Fibroblast of skin of right quadriceps (primary cell): ENCODE measurements at places on chromosomes 7 and 10.

DNA sequence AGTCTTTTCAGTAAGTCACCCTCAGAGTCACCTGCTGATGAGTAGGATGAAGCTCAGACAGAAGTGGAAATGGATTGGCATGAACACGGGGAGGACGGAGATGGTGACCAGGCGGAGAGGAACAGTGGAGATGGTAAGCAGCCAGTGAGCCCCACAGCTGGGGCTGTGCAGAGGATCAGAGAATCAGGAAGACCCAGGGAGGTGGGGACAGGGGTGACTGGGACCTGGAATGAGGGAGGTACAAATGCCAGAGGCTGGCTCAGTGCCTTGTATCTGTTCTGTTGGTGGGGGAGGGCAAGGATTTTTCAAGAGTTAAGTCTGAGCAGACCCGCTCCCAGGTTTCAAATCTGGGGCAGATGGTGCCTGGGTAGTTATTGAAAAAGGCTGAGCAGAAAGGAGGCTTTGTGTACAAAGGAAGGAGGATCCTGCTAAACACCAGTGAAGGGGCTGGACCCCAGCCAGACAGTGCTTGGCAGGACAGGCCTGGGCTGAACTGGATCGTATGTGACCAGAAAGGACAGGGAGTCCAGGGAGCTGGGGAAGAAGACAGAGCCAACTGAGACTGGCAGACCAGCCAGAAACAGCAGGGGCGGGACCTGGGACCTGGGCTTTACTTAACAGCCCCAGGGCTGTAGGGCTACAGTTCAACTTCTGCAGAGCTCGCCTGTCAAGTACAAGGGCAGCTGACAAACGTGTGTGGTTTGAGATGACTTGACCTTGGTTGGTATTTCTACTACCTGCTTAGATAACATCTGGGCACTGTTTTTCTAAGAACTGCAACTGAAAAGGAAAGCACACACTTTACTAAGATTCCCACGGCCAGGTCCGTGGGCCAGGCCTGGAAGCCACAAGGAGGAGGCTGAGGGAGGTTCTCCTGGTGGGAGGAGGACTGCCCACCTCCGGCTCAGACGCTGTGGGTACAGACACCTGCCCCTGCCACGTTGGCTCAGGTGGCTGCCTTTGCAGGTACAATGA is 13.2 kb upstream of the FRMPD2 start:
- no peak for DNase-seq

DNA sequence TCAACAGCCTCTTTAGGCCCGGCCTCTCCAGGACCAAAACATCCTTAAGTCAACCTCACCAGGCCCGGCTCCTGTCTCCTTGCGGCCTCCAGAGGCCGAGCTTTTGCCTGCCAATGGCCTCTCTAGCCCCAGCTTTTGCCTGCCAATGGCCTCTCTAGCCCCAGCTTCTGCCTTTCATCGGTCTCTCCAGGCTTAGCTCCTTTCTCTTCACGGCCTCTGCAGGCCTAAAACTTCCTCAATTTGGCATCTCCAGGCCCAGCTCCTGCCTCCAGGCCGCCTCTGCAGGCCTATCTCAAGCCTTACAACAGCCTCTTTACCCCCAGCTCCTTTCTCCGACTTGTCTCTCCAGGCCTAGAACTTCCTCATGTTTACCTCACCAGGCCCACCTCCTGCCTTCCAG is 15.7 kb upstream of the TMEM248 start:
- no peak for DNase-seq

DNA sequence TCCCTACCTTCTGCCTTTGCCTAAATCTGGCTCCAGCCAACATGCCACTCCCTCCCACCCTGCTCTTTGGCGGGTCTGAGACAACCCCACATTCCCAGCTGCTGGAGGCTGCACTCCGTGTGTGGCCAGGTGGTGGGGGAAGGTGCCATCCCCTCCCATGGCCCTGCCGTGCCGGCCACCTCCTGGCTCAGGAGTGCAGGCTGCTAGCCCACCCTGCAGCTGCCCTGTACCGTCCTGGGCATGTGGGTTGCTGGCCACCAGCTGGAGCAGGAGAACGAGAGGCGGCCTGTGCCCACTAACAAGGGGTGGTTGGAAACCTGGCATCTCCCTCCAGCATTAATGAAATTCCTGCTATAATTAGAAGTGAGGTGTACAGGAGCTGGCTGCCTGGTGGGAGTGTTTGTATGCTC is 97.6 kb downstream of the ZMIZ1 start:
- DNase-seq: no peak

DNA sequence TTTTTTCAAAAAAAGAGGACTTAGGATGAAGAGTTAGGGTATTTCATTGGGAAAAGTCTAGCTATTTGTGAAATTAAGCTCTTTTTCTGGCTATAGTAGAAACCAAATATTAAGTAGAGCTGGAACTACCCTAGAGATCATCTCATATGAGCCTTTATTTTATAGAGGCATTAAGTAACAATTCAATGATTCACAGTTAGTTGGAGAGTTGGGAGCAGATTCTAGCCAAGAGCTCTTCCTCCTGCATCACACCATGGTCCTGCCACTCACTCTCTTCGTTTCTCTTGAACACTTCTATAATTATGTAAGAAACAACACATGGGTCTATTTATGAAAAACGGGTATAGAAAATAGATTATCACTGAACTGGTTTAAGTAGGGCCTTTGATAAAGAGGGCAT is 76.1 kb upstream of the ANK3 start:
- peak; percentile 47 for DNase-seq

GRCh38 chr10:105288026-105288425 is 646.9 kb downstream of the SORCS3 start:
- DNase-seq: no peak

GRCh38 chr7:29626730-29627129 is 63.1 kb downstream of the PRR15 start:
- no peak for DNase-seq

- no peak for DNase-seq
Measured at GRCh38 chr7:27940341-27940740, 200.4 kb downstream of the TAX1BP1 start.

DNA sequence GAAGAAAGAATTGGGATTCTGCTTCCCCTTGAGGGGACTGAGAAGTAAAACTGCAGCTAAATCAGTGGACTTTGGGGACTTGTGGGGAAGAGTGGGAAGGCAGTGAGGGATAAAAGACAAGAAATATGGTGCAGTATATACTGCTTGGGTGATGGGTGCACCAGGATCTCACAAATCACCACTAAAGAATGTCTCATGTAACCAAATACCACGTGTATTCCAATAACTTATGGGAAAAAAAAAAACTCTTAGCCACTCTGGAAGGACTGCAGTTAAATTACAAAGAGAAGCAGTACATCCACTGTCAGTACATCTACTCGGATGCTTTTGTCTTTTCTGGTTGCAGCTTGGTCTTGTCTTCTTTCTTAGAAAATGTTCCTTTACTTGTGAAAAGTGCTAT is 27.4 kb upstream of the GOT1 start:
- peak; percentile 51 for DNase-seq

DNA sequence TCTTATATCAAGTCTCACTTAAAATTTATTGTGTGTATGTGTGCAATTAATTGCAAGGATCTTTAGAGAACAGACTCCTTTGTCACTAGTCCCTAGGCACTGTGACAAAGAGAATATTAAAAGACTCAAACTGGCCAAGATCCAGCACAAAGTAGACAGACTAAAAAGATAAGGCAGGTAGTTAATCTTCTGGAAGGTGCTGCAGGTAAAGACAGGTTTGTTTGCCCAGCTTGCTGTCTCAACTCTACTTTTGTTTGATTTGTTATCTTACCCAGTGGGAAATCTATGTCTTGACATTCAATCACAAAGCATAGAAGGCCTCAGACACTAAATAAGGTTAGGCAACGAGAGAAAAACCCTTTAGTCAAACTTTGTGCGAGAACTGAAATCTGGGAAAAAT is 807.9 kb upstream of the LRRN3 start:
- DNase-seq: no peak

DNA sequence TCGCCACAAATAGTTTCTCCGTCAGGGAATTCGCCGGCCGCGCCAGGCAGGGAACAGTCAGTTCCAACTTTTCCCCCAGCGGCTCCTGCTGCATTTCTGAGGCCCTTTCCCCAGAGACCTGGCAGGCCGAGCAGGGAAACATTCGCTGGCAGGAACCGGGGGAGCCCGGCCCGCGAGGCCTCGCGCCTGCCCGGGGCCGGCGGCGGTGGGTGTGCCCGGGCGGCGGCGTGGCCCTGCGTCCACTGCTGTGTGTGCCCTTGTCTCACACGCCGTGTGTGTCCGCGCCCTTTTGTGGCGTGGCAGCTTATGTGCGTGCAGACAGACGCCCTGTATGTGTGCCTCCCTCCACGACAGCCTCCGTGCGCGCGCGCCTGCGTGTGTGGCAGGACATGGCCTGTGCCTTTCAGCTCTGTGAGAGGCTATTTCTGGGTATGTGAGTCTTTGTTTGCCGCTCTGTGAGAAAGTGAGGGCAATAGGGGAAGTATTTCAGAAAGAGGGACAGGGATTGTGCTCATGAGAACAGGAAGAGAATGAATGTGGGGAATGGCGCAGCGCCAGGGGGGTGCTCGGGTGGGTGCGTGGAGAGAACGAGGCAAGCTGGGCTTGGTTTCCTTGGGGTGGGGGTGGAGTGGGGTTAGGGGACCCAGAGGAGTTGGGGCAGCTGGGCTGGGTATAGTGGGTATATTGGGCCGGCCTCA is 689 bp upstream of the SMARCD3 start:
- DNase-seq: peak; percentile 58

- DNase-seq: no peak
Measured at GRCh38 chr10:3714967-3715366, 70.0 kb downstream of the KLF6 start.

GRCh38 chr7:139131601-139132041 is 22.1 kb upstream of the ZC3HAV1 start:
- no peak for DNase-seq

- no peak for DNase-seq
Measured at GRCh38 chr7:96244244-96244991, 77.5 kb downstream of the SLC25A13 start.

DNA sequence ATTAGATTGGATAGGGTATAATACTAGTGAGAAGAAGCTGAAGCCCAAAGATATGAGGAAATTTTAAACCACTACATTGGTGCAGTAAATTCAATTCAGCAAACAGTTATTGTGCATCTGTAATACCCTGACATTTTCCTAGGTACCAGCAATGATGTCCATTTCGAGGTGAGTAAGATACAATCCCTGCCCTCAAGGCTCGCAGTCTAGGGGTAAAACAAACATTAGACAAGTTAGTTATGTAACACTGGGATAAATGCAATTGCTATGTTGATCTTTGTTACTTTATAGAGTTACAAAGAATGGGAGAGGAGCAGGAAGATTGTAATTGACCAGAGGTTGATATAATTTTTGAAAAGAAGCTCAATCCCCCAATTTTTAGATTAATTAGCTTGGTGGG is 168.1 kb downstream of the PRKG1 start:
- no peak for DNase-seq

GRCh38 chr10:21199501-21199900 is 302.4 kb upstream of the NEBL start:
- DNase-seq: no peak

GRCh38 chr10:6071181-6072175 is 9.3 kb upstream of the IL2RA start:
- DNase-seq: no peak

DNA sequence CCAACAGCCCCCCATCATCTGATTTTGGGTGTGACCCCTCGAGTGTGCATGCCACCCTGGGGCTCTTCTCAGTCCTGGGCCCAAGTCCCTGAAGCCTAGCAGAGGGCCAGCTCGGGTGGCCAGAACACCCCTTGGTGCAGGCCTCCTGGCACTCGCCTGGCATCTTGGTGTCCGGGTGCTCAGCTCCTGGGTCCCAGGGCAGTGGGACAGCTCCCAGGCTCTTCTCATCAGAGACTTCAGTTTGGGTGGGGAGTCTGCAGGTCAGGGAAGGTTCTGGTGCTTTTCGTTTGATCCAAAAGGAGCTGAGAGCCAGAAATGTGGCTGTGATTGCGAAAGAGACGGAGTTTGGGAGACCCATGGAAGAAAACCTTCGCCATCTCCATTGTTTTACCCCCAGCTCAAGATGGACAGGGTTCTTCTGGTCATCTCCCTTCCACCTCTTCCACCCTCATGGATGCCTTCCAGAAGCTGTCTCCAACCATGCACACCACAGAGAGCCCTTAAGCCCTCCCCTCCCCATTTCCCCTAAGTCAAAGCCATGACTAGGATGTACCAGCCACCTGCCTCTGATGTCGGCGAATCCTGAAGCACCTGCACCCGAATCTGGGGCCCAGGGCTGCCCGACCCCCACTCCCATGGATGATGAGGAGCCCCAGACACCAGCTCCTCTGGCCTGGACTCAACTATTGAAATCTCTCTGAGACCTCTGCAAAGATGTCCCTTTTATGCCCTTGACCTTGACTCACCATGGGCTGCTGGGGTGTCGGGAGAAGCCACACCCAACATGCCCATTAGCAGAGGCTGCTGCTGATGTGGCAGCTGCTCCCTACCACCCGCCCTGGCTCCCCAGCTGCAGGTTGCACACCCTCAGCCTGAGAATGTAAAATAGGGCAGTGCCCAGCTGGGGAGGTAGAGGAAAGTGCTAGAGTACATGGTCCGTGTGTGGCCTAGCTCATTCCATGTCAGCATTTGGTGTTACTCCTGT is 55.3 kb downstream of the ADCYAP1R1 start:
- no peak for DNase-seq

- peak; percentile 42 for DNase-seq
Measured at GRCh38 chr10:35355971-35356724, 19.8 kb downstream of the CCNY start.

GRCh38 chr7:30731581-30731980 is 20.4 kb upstream of the INMT start:
- no peak for DNase-seq

DNA sequence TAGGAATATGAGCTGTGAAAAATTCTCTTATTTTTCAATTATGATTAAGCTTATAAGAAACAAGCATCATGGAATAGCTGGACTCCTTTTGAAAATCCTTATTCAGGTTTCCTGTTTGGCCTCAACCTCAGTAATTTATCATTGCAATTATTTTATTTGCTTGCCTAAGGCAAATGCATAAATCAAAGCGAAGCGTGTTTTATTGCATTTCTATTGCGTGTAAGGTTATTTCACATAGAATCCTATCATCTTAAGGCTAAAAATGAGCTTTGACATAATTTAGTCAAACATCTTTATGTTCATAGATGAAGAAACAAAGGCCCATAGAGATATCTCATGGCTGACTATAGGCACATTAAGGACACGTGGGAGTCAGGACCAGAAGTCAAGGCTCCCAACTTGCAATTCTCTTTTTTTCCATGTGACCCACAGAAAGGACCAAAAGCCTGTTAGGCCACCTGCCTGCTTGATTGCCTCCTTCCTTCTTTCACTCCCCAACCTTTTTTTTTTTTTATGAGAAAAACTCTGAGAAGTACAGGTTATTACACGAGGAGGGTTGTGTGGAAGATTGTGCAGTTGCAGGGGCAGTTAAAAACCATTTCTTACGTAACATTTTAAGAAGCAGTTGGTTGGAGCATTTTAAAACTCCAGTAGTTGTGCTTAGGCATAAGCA is 261.0 kb downstream of the HDAC9 start:
- no peak for DNase-seq

GRCh38 chr10:17001961-17002749 is 127.5 kb downstream of the CUBN start:
- DNase-seq: peak; percentile 98

GRCh38 chr10:116001262-116001857 is 271.6 kb downstream of the GFRA1 start:
- no peak for DNase-seq
